Activated CD4-positive, alpha-beta T cell treated with anti-CD3 and anti-CD28 coated beads for 48 hours (primary cell): ENCODE measurements at places on chromosomes 4 and X.

- DNase-seq: no peak
Measured at GRCh38 chrX:128769495-128769894, 717.3 kb upstream of the ACTRT1 start.

DNA sequence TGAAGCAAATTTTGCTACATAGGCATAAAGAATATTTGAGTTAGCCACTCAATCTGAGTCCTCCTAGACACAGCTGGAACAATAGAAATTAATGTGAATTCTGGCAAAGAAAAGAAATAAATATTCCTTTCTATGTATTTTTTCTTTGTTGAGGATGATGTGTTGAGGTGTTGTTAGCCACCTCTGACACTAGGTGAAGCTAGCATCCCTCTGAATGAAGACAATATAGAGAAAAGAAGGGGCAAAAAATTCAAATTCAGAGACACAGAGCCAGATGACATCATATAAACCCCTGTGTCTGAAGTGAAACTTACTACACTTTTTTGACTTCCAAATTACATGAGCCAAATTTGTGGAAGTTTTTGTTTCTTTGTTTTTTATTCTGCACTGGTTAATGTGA is 34.6 kb upstream of the TMPRSS11D start:
- no peak for DNase-seq

DNA sequence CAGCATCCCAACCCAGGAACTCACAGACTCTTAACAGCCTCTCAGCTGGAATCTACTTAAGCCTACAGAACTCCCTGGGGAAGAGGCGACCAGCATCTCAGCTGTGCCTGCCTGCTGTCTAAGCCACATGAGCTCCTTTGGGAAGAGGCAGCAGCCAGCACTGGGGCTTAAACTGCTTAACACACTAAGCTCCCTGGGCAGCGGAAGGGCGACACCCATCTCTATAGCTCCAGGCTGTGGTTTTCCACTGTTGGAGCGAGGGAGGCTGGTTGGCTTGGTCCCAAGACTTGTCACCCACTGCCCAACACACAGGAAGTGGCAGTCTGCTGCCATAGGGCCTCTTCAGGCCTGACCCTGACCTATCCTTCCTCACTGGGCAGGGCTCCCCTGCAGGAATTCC is 1544.1 kb upstream of the ADGRL3 start:
- no peak for DNase-seq

GRCh38 chrX:136906921-136907510 is 26.5 kb upstream of the RBMX start:
- DNase-seq: no peak

DNA sequence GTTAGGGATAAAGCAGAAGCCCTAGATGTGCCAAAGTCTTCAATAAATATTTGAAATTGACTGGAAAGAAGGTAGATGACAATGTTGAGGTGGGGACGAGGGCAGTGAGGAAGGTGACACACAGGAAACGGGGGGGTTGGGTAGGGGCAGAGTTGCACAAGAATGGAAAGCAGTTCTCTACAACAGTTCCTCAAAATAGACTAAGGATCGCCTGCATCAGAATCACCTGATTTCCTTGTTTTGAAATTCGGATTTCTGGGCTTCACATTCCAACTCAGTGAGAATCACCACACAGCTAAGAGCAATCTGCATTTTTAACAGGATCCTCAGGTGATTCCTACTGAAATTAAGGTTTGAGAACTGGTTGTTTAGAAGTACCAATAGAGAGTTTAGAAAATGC is 70.6 kb downstream of the ARFIP1 start:
- DNase-seq: peak; percentile 51

DNA sequence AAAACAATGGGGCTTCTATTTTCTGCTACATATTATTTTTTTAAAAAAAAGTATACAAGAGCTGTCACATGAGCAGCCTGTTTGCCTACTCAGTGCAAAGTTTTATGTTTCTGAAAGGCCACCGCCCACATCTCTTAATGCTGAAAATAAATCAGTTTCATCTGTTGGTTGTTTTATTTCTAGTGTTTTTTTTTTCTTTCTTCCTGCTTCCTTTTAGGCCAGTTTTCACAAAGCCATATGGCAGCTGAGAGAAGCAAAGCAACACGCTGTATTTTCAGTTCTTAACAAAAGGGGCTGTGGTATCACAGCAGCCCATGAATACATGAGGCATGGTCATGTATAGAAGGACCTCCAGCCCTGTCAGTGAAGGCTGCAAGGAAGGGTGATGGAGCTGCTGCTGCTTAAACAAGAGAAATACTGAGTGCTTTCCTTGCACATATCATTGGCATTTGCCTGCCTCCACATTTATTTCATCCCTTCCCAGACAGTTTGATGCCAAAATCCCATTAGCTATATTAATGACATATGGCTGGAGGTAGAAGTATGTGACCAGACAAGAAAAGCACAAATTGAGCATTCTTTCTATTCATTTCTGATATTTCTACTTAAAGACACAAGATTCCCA is 172.5 kb downstream of the PCDH18 start:
- no peak for DNase-seq

- DNase-seq: no peak
Measured at GRCh38 chr4:12360391-12360790, 931.7 kb upstream of the HS3ST1 start.

DNA sequence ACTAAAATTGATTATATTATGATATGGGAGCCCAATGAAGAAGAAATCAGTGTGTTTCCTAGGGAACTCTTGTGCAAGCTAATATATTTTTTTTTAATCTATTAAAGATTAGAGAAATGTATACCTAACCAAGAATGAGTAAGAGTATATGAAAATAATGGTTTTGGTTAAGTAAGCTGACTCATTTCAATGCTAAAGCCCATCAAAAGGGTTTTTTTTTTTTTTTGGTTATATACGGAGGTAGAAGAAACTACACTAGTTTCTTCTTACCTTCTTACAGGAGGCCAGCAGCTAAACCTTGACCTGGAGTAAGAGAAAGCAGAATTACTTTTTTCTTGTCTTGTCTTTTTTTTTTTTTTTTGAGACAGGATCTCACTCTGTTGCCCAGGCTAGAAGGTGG is 27.5 kb downstream of the RUFY3 start:
- no peak for DNase-seq

DNA sequence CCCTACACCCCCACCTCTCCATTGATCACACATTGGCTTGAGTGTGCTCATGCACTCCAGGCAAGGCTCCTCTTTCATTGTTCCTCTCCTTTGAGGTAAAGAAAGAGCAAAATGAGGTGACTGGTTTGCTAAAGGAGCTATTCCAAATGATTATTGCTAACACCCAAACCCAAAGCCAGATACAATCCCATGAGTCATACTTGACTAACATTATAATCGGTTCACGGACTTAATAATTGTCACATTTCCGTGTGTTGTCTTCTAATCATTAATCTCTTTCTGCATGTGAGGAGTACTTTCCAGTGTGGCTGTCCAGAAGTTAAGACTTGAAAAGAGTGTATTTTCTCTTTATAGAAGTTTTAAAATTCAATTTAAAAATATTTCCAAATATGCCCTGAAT is 174.3 kb upstream of the SFRP2 start:
- DNase-seq: no peak

- peak; percentile 5 for DNase-seq
Measured at GRCh38 chrX:16671005-16671404, 21.0 kb downstream of the S100G start.

DNA sequence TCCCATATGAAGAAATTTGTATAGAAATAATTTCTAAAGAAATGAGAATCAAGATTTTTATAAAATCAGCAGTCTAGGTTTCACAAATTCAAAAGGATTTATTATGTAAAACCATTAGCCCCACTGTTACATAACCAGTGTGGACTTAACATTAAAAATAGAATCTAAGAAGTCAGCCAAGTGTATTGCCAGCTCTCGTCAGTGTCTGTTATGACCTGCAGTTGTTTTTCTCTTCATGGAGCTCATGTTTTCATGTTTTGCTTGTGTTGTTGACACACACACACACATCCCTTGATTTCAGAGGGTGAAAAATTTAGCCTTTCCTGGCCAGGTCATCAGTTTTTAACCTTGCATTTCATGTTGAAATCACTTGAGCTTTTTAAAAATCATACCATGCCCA is 39.5 kb downstream of the USP38 start:
- DNase-seq: no peak
